Femur (tissue), 1 donor: ENCODE measurements at places on chromosomes 2 and 18.

DNA sequence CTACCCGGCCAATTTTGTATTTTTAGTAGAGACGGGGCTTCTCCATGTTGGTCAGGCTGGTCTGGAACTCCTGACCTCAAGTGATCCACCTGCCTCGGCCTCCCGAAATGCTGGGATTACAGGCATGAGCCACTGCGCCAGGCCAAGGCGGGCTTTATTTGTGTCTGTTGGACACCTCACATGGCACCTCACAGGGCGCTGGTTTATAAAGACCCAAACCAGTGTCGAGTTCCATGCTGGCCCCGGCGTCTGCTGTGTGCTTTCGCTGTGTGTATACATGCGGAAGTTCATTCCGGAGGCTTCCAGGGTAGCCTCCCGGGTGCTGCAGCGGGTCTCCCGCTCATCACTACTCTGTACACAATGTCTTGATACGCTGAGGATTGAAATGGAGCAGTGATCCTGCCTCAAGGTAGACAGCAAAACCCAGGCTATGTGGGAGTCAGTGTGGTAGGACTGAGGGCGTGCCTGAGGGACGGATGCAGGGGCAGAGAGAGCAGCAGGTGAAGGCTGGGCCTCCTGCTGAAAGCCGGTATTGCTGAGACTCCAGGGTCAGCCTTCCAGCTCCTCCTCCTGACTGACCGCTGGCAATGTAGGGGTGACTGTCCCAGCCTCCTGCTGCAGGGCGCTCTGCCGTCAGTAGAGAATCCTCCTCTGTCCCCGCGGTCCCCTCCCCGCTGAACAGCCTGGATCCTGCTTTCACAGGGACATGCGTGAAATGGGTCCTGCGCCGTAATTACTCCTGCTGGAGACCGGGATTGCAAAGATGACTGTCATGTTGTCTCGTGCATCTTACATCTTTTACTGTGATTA lies 22.7 kb downstream of the LDLRAD4 start:
- no peak for DNase-seq

DNA sequence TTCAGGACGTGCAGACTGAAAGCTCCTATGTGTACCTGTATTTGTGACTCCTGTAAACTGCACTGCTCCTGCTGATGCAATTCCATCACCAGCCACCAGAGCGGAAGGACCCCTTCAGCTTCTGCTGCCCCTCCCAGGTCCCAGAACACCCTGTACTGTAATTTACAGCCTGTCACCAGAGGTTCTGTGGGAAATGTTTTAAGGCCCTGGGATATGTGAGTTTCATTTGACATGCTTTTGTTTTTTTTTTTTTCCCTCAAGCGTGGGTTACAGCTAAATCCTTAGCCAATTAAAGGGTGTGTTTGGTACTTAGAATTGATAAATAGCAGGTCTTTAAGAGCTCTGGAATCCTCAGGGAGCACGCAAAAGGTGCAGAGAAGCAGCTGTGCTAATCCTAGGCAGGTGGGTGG lies 79.4 kb downstream of the KCTD1 start:
- DNase-seq: no peak

DNA sequence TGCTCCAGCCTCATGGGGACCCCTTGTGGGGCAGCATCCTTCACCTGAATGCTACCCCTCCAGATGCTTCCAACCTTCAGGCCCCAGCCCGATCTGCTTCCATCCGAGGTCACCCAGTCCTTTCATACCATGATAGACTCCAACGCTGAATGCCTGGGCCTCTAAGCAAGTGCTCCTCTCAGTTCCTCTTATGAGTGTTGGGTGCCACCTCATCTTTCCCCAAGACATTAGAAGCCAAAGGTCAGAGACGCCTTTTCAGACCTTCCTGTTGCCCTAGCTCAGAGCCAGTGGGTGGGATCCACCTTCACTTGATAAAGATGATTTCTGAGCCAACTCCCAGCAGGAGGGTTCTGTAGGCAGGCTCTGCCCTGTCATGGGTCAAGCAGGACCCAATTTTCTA lies 174.5 kb upstream of the MGAT5 start:
- DNase-seq: no peak

GRCh38 chr2:240792629-240793312 lies 27.2 kb downstream of the KIF1A start:
- DNase-seq: no peak

DNA sequence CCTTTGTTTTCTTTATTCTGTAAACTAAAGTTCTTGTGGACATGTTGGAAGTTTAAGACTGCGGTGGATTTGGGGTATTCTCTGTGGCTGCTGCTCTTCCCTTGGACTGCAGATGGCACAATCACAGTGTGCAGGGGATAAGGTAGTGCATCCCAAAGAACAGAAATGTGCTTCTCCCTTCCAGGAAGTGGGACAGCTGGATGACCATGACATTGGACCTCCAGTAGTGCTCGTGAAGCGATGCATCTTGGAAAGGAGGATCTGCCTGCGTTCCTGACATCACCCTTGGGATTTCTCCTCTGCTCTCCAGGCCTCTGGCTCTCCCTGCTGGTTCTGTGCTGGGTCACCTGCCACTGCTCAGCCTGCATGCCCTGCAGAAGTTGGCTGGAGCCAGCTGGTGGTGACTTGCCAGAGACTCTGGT lies 109.9 kb downstream of the SLC4A3 start:
- peak; percentile 56 for DNase-seq

DNA sequence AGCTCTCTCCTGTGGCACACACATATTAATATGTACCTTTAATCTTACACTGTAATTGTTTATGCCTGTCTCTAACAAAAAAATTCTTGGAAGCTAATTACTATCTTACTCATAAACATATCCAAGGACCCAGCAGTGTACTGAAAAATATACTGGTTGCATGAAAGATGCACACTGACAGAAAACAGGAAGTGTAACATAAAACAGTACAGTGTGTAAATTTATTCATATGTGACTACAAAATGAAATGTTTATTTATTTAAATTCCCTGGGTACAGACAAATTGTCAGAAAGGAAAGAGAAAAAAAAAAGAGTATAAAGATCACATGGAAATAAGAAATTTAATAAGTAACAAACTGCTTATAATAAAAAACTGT lies 28.5 kb downstream of the TMEM131 start:
- no peak for DNase-seq

DNA sequence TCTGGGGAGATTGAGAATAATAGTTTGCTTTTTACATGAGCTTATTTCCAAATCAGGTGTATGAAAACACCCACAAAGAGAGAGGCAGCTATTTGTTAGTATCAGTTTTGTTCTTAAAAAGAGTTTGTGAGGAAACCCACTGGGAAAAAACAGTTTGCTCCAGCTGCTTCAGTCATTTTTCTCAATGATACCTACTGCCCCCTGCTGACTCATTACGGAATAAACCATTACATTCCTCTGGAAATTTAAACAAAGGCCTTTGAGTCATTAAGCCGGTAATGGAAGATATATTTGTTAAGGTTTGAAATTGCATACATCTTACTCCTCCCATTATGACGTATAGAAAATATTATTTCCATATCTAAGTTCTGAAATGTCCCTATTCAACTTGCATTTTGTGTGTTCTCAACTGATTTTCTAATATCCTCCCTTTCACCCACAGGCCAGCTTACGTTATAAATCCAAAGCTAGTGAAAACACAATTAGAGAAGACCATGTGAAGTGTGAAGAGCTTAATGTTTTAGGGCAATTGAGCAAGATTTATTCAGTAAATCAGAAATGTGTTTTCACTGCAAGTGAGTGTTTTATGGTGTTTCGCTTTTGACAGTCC lies 761.6 kb downstream of the DSC3 start:
- DNase-seq: peak; percentile 12

GRCh38 chr2:201219328-201220096 lies 36.6 kb downstream of the CASP10 start:
- no peak for DNase-seq

DNA sequence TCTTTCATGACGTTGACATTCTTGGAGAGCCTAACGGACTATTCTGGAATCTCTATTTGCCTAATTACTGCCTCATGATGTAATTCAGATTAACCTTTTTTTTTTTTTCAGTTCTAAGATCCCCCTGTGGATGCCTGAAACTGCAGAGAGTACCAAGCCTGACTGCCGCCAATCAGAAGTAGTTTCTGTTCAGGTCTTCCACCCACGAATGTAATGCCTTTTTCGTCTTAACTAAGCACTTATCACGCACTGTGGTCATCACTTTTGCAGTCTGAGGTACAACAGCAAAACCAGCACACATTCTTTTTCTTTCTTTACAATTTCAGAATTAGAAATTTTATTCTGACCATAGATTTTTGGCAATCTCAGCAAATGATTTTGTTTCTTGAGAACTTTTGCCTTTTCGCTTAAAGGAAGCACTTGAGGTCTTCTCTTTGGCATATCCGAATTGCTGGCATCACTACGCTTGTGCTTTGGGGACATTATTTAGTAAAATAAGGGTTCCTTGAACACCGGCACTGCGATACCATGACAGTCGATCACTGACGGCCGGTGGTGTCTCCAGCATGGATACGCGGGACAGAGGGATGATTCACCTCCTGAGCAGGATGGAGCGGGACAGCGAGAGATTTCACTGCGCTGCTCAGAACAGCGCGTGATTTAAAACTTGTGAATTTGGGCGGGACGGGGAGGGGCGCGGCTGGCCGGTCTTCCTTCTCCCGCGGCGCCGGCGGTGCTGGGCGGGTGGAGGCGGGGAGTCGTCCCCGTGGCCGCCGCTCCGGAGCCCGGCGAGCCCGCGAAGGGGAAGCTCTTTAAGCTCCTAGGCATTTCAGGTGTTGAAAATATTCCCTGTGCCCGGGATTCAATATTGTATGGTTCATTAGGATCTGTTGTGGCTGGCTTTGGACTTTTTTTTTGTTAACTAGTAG lies 32.0 kb upstream of the GPR55 start:
- DNase-seq: peak; percentile 53

DNA sequence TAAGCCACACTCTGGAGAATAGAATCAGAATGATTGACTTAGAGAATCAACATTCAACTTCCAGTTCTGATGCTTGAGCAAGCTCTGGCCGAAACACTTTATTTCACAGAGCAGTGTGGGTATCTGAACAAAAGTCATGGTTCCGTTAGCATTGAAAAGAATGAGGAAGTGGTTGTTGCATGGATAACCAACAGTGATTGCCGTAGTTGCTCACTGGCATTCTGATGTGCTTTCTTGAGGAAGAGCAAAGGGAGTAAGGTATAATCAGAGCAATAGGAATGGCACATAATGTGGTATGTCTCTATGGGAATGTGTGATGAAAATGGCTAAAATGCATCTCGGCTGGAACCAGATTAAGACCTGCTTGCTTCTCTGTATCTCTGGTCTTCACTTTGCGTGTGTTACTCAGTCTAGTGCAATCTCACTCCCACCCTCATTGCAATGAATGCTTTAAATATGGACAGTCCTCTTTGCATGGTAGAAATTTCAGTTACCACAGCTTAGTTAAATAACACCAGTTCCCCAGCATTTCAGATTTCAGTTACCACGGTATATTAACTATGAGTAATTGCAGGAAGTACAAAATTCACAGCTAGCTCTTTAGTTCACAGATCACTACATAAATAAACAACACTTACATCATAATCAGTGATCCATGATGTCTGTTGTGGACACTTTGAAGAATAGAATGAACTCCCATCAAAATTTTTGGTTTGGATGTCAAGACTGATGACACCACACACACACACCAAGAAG lies 7.8 kb upstream of the RAB12 start:
- no peak for DNase-seq

GRCh38 chr18:59142274-59142673 lies 2.6 kb downstream of the SEC11C start:
- no peak for DNase-seq

- no peak for DNase-seq
Measured at GRCh38 chr2:64153811-64154210, 9.6 kb upstream of the PELI1 start.

DNA sequence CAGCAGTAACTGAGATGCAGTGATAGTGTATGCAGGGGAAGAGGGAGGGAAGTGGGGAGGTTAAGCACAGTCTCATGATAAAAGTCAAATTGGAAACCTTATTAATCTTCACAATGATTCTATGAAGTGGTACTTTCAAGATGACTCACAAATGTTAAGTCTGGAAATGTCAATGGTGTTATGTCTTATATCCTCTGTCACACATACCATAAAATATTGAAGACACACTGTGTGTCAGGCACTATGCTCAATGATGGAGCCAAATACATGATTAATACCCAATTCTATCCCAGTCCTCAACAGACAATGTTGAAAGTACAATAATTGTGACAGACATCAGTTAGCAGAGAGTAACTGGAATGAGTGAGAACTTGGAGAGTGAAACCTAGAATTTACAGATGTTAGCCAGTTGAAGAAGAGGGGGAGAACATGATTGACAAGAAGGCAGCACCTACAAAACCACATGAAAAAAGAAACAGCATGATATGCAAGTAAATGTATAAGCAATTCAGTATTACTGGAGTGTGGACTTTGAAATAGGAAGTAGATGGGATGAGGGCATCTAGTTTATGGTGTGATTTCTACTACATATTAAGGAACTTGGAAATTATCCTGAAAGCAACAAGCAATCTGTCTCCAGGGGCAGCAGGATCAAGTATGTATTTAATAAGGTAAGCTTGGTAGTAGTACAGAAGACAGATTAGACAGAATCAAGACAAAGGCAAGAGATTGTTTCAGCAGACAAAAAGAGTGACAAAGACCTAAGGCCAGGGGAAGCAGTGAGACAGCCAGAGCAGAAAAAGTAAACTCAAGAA lies 107.6 kb downstream of the STRN start:
- no peak for DNase-seq

DNA sequence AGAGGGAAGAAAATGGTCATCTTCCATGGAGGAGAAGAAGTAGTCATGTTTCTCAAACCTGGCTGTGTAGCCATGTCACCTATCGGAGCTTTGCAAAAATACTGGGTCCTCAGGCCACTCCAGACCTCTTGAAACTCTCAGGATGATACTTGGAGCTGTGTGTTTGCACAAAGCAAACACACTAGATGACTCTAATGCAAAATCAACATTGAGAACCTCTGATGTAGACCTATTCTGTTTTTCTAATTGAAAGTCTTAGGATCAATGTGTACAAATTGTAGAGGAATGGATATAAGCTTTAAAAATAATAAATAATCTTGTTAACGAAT lies 444.3 kb downstream of the RND3 start:
- no peak for DNase-seq

- no peak for DNase-seq
Measured at GRCh38 chr2:67572721-67573435, 175.7 kb downstream of the ETAA1 start.

- no peak for DNase-seq
Measured at GRCh38 chr2:99595373-99595772, 105.6 kb upstream of the REV1 start.

- DNase-seq: no peak
Measured at GRCh38 chr2:96083989-96084857, 32.1 kb downstream of the ADRA2B start.
